Activated effector memory CD4-positive, alpha-beta T cell treated with Interleukin-2 at 50 U/mL for 16 hours (primary cell): ENCODE measurements at places on chromosomes 7 and 10.

DNA sequence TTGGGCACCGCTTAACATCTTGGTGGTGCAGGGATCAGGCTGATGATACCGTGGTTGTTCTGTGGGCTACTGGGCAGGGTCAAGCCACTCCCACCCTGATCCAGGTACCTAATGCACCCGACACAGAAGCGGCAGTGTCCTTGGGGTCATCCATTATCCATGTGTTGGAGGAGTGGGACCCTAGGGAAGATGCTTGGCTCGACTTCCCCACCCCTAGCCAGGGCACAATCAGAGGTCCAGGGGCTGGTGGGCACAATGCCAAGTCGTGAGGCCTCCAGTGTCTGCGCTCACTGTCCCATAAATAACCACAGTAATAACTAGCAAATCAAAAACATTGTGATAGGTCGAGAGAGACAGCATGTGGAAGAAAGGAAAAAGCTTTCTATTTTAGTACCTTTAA, 37.7 kb downstream of the HTRA1 start:
- no peak for DNase-seq

GRCh38 chr10:62900829-62901571, 84.8 kb upstream of the EGR2 start:
- DNase-seq = no peak

DNA sequence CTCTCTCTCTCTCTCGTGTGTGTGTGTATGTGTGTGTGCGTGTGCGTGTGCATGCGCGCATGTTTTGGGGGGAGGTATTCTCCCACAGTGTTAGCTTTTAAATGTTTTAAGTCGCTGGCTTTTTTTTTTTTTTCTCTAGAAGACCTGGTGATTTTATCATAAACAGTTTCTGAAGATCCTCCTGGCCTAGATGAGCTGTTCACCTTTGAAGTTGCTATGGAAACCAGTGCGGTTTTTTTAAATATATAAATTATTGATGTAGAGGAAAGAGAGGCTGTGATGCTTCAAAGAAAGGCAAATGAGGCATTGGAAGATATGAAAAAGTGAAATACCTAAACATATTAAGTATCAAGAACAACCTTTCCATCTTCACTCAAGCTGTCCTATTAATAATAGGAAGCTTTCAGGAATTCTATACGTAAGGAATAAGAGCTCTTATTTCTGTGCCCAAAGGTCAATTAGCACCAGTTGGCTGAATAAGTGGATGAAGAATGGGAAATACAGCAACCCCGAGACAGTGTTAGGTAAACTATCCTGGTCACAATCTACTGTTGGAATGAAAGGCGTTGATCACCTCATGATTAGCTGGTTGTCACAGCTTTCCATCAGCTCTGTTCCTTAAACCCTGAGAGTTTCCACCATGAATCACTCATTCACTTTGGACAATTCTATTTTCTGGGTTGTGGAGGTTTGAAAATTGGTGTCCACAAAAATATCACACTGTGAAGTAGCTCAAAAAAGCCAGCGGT, 66.5 kb upstream of the SLC35G1 start:
- DNase-seq = no peak

DNA sequence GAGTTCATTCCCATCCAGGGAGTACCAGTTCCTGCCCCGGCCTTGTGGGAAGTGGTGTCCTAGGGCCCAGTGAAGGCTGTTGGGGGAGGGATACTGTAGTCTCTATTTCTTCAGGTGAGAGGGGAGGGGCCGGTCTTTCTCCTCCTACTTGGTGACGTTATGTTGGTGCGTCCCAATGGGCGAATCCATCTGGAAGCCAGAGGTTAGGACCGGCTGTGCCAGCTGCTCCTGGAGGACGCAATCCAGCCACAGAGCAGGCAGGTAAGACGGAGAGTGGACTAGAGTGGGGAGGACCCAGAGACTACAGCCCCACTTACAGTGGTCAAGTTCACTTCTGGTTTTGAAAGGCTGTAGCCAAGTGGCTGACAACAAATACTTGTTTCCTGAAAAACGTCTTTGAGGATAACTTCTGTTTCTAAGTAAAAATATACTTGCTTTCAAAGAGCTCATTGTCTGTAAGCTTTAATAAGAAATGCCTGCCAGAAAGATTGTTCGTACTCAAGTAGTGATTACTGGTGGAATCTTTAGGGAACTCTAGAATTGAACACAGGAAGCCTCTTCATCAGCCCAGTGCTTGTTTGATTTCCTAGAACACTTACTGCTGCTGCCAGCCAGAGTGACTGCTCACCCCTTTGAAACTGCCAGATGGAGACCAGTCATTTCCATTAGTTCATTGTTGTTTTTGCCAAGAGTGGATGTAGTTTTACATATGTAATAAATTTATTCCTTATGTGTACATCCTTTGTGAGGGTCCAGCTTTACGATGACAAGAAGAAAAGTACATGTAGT, 25.4 kb downstream of the RBM33 start:
- no peak for DNase-seq

DNA sequence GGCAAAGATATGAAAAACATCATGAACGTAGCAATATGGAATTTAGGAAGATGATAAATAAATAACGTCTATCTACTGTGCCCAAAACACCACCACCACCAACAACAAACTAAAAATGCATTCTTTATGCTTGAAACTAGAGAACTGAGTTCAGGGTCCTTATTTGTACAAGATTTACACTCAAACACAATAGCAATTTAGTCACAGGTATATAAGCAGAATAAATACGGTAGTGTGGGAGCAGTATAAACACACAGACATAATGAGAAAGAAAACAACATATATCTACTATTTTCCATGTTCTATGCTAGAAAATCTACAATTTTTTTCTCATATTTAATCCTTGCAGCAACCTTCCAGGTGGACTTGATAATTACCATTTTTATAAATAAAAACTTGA, 64.3 kb downstream of the ARL4A start:
- DNase-seq = no peak

DNA sequence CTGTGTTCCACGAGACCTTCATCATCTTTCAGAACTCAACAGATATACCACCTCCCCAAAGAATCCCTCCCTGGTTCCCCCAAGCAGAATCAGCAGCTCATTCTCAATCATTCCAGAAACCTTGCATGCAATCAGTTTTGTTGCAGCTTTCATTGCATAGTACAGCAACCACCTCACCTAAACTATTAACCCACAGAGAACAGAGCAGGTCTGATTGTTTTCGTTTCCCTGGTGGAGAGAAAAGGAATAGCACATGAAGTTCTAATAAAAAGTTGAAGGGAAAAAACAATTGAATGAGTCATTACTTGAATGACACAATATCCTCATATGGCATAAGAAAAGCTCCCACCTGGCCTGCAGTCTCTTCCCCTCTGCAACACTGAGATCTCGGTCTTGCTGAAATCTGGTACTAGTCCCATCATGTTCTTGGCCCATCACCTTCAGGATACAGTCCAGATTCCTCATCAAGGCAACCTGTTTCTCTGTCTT, 147.1 kb upstream of the GDF10 start:
- no peak for DNase-seq

GRCh38 chr7:152541892-152542291, 106.1 kb upstream of the KMT2C start:
- DNase-seq = no peak

DNA sequence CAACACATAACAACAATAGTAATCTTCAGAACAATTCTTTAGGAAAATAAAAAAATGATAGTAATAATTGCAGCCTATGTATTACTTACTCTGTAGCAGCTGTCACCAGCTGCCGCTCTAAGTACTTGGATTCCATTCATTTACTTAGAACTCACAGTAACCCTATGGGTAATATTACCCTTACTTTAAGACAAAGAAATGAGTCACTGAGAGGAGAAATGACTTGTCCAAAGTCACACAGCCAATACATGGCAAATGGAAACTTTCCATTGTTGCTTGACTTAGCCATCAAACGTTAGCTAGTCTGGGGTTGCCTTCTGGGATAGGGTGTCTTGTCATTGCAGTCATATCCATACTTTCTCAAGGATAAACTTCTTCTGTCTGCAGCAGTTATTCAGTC, 3.6 kb downstream of the CCNY start:
- no peak for DNase-seq

- no peak for DNase-seq
Measured at GRCh38 chr7:99128076-99128950, 15.6 kb downstream of the SMURF1 start.

DNA sequence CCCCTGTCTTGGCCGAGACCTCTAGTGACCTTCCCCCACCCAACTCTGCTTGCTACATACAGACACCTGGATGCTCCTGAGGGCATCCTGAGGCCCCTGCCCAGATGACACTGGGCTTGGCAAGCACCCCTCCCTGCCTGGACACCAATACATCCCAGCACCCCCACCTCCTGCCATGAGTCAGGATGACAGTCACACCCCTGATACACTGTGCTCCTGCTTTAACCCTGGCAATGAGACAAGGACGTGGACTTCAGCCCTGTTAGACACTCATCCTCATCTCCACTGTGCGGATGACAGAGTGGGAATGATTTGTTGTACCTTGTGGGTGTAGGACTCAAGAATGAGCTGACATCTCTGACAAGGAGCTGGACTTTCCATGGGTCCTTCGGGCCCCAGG, 186.3 kb upstream of the ADCY1 start:
- DNase-seq = no peak
